Smooth muscle cell of the brain vasculature (primary cell): ENCODE measurements at places on chromosomes 5 and 9.

DNA sequence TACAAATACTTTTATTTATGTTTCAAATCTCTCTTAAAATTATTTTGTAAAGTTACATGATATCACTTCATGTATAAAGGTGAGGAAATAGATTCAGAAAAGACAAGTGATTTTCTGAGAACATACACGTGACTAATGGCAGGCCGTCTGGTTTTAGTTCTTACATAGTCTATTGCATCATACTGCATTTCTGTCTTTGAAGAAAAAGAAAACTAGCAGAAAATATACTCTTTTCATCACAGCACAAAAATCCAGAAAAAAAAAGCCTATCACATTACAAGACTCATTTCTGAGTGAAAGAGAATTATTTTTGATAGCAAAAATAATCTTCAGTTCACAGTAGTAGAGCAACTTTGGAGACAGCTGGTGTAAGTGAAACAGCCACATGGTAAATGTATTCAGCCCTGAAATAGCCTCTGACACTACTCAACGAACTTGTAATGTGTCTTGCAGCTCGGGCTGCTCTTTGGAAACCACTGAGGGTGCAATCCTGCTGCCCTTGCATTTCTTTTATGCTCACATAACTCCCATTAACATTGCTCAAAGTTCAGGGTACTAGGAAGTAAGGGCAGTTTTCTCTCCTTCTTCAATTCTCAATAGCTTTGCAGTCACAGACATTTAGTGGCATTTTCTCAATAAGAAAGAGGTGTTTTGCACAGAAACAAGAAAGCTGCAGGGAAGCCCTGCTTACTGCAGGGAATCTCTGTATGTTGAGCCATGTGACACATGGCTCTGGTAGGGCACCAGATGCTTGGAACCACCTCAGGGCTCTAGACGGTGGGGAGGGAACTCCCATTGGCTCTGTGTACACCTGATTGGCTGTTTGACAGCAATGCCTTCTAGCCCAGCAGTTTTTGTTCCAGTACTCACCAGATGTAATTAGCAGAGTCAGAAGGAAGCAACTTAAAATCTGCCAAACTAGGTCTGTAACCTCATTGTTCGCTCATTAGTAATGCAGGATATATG, 845.3 kb upstream of the PTPRD start:
- no peak for DNase-seq

DNA sequence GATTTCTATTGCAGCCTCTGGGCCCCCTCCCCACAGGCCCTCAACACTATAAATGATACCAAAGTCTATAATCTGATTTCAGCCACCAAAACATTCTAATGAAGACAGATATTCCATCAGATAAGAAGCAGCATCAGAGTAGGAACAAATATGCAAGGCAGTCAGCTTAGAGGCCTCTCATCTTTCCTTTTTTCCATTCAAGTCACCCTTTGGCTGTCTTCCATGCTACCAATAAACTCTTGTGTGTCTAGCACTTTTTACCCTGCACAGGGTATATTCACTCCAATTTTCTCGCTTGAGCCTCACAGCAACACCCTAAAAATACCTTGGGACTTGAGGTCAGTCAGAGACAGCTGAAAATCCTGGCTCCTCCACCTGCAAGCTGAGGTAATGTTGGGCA, 193.7 kb downstream of the BRINP1 start:
- no peak for DNase-seq

GRCh38 chr5:174729075-174729680, 4.8 kb downstream of the MSX2 start:
- no peak for DNase-seq

GRCh38 chr5:27048510-27048909, 10.1 kb upstream of the CDH9 start:
- DNase-seq: no peak

DNA sequence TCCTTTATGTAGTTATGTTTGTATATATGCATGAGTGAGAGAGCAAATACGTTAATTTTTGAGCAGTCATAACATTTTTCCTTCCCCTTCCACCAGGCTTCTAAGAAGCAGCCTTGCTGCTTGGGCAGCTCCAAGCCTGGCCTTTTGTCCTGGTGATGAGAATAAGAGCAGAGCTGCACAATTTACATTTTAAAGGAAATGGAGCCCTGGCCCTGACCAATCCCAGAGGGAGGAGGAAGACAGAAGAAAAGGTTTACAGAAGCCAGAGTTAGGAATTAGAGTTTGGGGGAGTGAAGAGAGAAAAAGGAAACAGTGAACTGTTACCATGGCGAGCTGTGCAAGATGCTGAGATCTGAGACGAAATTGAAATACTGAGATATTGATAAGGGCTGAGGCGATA, 25.3 kb upstream of the EFNA5 start:
- DNase-seq: no peak

DNA sequence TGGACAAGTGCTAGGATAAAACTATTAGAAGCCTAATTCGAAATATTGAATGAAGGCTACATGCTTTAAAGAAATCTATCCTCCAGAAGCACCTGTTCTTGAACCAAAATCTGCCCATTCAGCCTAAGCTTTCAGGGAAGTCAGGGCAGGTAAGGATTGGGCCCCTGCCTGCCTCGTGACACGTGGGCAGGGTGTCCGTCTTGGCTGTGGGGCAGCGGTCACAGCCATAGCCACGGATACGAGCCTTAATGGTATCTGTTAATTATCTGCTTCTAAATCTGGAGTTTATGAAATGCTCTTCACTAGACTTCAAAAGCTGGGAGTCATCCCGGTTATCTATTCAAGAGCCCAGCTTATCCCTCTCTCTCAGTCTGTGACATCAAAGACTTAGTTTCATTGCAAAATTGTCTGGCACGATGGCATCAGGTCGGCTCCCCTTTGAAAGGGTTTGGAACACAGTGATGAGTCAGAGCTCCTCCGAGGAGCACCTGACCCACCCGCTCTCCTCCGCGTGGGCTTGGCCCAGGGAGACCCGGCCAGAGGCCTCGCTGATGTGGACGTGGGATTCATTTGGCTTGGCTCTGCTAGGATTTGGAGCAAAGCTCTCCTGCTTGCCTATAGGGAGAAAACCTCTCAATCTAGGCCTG, 135.9 kb downstream of the MACROH2A1 start:
- no peak for DNase-seq

DNA sequence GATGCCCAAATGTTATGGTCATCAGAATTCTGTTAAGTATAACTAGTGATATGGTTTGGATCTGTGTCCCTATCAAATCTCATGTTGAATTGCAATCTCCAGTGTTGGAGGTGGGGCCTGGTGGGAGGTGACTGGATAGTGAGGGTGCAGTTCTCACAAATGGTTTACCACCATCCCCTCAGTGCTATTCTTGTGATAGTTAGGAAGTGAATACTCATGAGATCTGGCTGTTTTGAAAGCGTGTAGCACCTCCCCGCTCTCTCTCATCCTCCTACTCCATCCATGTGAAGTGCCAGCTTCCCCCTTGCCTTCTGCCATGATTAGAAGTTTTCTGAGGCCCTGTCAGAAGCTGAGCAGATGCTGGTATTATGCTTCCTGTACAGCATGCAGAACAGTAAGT, 359.5 kb downstream of the TMEM167A start:
- DNase-seq: no peak
